ENCODE measurements at places on chromosomes 16 and 17.

- DNase-seq = no peak
Measured at GRCh38 chr16:4839942-4840341, 7.1 kb downstream of the GLYR1 start.

DNA sequence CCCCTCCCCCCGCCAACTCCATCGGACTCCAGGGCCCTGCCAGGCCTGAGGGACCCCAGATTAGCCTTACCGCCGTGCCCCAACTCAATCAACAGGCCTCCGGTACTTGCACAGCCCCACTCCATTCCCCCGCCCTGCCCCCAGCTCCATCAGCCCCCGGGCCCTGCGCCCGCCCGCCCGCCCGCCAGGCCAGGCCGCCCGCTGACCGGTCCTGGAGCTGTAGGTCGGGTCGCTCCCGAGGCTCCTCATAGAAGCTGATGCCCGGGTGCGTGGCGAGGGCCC lies 308 bp downstream of the GTF3C1 start:
- no peak for DNase-seq

GRCh38 chr16:8055761-8056160 lies 534.5 kb downstream of the TMEM114 start:
- DNase-seq = no peak

DNA sequence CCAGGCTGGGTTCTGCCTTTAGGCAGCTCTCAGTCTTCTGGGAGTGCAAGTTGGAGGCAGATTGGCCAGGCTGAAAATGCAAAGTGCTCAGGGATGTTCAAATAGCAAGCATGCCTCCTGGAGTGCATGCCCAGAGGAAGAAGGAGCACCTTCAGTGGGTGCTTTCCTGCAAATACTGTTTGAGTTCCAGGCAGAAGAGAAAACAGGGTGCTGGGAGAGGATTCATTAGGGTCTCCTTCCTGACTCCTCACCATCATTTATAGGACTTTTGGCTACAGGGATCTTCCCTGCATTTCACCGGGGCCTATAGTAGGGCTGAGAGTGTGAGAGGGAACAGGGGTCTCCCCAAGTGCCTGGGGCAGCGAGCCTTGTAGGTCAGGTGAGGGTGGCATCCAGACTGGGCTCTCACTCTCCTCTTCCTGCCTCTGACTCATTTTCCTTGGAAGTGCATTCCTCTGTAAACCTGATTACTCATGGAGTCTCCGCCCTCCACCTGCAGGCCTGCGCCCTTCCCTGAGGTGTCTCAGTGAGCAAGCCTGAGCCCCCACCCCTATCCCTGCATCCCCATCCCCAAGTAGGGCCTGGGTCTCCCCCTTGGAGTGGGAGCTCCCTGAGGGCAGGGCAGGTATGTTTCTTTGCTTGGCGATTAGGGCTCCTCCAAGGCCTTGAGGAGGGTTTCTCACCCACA lies 17.1 kb upstream of the TNS4 start:
- no peak for DNase-seq

DNA sequence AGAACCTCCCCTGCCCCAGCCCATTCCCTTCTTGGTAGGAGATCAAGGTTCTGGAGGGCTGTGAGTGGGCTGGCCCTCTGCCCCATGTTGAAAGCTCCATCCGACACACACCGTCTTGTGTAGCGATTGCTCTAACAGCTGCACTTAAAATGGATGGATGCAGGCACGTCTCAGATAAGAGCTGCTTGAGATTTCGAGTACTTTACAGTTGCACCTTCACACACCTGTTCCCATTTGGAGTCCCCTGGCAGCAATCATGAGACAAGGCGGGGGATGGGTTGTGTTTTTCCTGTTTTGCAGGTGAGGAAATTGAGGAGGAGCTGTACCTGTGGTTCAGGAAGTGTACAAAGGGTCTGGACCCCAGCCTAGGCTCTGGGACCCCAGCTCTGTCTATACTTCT lies 25.6 kb upstream of the TAC4 start:
- DNase-seq = no peak

DNA sequence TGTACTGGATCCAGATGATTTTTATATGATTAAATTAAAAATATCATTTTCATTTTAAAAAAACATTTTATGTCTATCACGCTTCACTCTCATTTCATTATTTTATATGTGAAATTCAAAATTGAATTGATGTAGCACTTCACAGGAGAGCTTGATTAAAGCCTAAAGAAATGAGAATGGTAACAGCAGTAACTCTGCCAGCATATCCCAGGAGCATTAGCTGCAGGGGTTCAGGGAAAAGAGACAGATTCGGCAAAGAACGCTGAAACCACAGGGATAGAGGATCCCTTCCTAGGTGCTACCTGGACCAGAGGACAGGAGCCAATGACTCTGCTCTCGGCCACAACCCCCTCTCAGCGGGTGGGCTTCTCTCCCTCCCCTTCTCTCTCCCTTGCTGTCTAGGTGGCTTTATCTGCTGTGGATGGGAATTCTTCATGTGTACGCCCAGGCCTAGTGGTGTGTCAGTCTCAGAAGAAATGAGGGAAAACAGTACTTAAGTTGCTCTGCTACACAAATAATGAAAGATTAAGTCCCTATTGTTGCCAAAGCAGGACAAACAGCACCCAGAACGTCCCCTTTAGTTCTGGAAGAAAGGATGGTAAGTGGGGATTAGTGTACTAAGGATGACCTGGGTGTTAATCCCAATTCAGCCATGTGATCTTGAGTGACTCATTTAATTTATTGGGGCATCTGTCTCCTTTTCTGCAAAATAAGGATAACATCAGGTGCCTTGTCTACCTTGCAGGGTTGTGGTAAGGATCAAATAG lies 123.3 kb downstream of the CDK5R1 start:
- DNase-seq = no peak

GRCh38 chr17:82692268-82692667 lies 6.2 kb downstream of the RAB40B start:
- no peak for DNase-seq

- DNase-seq = no peak
Measured at GRCh38 chr16:15906439-15906838, 18.0 kb upstream of the CEP20 start.

DNA sequence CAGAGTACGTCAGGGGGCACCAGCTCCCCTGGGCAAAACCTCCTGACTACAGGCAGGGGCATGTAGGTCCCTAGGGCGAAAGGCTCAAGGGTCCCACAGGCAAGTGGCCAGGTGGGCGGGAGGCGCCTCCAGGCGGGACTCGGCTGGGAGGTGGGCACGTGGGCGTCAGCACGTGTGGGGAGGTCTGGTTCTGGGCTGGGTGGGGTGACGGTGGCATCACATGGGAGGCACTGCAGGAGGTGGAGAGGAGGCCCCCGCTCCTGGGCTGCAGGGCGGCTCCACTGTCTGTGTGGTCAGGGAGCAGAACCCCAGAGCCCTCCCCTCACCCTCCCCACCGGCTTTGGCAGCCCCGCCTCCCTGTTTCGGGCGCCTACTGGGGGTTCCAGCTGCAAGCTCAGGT lies 52.7 kb downstream of the ACTG1 start:
- DNase-seq = no peak

- no peak for DNase-seq
Measured at GRCh38 chr17:69728816-69729215, 314.3 kb downstream of the MAP2K6 start.

- peak; percentile 36 for DNase-seq
Measured at GRCh38 chr16:66057057-66057456, 309.4 kb upstream of the CDH5 start.

GRCh38 chr17:7651665-7652387 lies 1.1 kb downstream of the ATP1B2 start:
- DNase-seq = no peak

DNA sequence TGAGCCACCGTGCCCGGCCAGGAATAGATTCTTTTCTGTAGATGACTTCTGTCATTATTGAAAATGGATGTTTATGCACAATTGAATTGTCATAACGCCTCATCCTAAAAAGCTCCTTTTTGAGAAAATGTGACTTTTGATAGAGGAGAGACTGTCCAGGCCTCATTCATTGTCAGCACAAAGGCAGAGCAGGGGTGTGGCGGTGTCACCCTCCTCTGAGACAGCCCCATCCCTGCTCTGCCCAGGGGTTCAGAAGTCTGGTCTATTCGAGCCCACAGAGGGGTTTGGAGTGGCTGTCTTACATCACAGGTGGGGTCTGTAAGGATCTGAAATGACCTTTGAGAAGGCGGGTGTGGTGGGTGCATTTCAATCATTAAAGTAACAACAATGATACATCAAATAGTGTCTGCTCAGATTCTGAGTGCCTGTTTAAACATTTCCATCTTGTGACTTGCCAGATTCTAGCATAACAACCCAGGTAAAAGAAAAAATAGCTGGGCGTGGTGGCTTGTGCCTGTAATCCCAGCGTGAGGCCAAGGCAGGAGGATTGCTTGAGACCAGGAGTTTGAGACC lies 161.0 kb downstream of the SEC14L1 start:
- DNase-seq = no peak

DNA sequence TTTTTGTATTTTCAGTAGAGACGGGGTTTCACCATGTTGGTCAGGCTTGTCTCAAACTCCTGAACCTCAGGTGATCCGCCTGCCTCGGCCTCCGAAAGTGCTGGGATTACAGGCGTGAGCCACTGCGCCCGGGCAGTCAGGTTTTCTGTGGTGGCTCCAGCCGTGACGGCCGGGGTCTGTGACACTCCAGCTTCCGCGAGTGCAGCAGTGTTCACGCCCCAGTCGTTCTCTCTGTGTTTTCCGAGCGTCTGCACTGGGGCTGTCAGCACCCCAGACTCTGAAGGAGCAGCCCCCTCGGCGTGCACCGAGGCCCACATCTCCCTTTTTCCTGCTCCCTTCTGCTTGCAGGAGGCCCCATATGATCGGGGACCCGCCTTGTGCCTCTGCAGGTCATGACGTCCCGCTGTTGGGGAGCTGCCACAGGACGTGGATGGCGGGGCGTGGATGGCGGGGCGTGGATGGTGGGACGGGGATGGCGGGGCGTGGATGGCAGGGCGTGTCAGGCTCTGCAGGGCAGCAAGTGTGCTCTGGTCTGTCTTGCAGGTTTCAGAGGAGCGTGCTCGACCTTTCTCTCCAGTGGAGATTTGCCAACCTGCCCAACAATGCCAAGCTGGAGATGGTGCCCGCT lies 5.7 kb downstream of the ASPSCR1 start:
- no peak for DNase-seq

- DNase-seq = no peak
Measured at GRCh38 chr17:7328009-7328408, 1.1 kb downstream of the NEURL4 start.

DNA sequence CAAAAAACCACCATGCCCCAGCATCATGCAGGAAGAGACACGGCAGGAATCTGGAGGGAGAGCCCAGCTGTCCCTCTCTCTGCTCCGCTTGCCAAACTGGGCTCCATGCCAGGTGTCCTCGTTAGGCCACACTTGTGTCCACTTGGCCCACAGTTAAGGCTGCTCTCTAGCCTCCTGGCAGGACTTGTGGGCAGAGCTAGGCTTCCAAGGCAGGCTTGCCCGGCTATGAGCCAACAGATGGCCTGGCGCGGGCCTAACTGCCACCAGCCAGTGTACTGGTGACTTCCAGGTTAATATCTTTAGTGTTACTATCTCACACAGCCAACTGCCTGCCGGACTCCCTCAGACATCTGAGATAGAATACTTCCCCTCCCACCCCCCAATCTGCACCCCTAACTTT lies 10.6 kb downstream of the ATP6V0D1 start:
- no peak for DNase-seq

GRCh38 chr17:6710317-6710716 lies 2.9 kb downstream of the SLC13A5 start:
- DNase-seq = no peak

- DNase-seq = no peak
Measured at GRCh38 chr16:3171855-3172593, 16.0 kb upstream of the OR1F1 start.

- DNase-seq = no peak
Measured at GRCh38 chr16:72963533-72964315, 84.2 kb downstream of the ZFHX3 start.

GRCh38 chr17:69067274-69068047 lies 6.7 kb upstream of the ABCA9 start:
- DNase-seq = no peak

Data from fibroblast of the conjunctiva (primary cell).